ENCODE measurements at places on chromosomes 7 and 10. TPM values are rescaled to one million over a fixed set of nuclear protein-coding genes. Genes with fewer than 3 reads are reported as not detected.

The CYP3A4 gene
- not detected for total RNA-seq

DNA sequence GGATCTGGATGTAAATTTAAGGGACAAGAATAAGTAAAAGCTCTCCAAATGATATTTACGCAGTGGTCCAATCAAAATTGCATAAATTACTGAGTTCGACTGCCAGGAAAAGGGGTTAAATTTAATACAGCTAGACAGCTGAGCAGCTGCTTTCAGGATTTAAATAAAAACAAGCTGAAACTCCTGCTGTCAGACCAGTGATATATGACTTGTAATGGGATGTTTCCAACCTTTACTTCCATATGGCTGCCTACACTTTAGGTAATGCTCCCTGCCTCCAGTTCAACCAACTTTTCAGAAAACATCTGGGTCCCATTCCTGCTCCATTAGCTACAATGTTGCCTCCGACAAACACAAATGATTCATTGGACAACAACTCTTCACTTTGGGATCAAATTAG lies 326.3 kb upstream of the DGKB start:
- no peaks in the 10 kb centered on the region for H3K36me3 ChIP-seq
- no peak for DNase-seq
- H3K4me1 ChIP-seq = no peaks in the 10 kb centered on the region
- no peaks in the 10 kb centered on the region for H3K27me3 ChIP-seq

The CYP3A7 gene
- 0.86 TPM for total RNA-seq

The RBP3 gene
- not detected for total RNA-seq

The FAM241B gene
- 25.2 TPM for total RNA-seq

The FAM25A gene
- total RNA-seq = not detected

The GNAI1 gene
- 14.7 TPM for total RNA-seq

The GPER1 gene
- total RNA-seq = 0.26 TPM

DNA sequence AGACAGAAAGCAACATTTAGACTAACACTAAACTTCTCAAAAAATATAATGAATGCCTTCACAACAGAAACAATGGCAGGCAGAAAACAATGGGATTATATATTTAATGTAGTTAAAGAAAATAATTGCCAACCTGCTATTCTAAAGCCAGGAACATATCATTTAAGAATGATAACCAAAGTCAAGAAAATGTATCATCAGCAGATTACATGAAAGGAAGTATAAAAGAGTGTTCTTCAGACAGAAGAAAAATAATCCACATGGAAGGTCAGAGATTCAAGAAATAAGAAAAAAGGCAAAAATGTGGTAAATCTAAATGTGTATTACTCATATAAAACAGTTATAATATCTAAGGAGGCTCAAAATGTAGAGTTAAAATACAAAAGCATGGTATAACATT lies 98.1 kb downstream of the CYP26A1 start:
- no peak overlapping the region for H3K27ac ChIP-seq
- H3K4me1 ChIP-seq = peaks cover 7% of the 10 kb centered on the region
- H3K36me3 ChIP-seq = no peaks in the 10 kb centered on the region
- no peak for DNase-seq
- no peaks in the 10 kb centered on the region for H3K27me3 ChIP-seq

The SPDYE6 gene
- total RNA-seq = not detected

DNA sequence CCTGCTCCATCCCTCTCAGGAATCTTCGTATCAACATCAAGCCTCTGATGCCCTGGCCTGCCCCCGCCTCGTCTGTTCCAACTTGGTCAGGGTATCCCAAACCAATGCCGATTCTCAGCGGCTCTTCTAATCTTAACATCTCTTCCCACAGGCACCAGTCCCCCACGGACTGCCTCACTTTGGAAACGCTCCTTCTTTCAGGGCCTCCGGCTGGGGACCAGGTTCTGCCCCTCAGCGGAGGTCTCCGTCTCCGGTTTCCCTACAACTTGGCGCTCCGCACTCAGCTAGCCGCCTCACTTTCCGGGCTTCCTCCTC lies 488 bp downstream of the ABCF2 start:
- peak overlapping the region; percentile 88 for H3K4me3 ChIP-seq
- no peaks in the 10 kb centered on the region for H3K27me3 ChIP-seq
- no peak for DNase-seq
- peaks cover 49% of the 10 kb centered on the region for H3K36me3 ChIP-seq

Data from Calu3 (cell line).